ENCODE measurements at places on chromosomes 5 and 9. TPM values are rescaled to one million over a fixed set of nuclear protein-coding genes. Genes with fewer than 3 reads are reported as not detected.

KLHL9 gene
- 11.2 TPM for total RNA-seq

PRSS3 gene
- not detected for total RNA-seq

CDC20B gene
- total RNA-seq, result not detected

OR1Q1 gene
- total RNA-seq, result not detected

TLX3 gene
- total RNA-seq, result not detected

SUSD3 gene
- 0.87 TPM for total RNA-seq

TSPAN17 gene
- total RNA-seq, result 31.7 TPM

HTR1A gene
- total RNA-seq, result not detected

IL31RA gene
- not detected for total RNA-seq

GRIA1 gene
- 0.15 TPM for total RNA-seq

IL13 gene
- not detected for total RNA-seq

NEUROG1 gene
- total RNA-seq, result not detected

MARVELD2 gene
- 1.8 TPM for total RNA-seq
